ENCODE measurements at places on chromosomes 16 and 17. TPM values are rescaled to one million over a fixed set of nuclear protein-coding genes. Genes with fewer than 3 reads are reported as not detected.
A peak's percentile ranks its signal among the peaks of the same experiment; 100 is the strongest.

DNA sequence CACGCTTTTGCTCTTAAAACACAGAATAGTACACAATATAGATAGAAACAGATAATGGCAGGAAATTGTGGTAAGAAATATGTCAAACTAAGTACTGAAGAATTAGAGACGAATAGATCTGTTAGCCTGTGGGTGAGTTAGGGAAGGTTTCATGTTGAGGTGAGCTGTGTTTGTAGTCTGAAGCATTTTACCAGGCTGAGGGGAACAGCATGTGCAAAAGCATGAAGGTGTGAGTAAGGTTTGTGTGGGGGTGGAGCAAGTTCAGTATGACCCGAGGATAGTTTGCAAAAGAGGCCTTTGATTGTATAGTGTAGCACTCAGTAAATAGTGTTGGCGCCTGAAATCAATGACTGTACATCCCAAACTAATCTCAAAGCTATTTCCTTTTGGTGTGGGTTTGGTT lies 13.8 kb downstream of the IGSF6 start:
- DNase-seq, result peak; percentile 46

DNA sequence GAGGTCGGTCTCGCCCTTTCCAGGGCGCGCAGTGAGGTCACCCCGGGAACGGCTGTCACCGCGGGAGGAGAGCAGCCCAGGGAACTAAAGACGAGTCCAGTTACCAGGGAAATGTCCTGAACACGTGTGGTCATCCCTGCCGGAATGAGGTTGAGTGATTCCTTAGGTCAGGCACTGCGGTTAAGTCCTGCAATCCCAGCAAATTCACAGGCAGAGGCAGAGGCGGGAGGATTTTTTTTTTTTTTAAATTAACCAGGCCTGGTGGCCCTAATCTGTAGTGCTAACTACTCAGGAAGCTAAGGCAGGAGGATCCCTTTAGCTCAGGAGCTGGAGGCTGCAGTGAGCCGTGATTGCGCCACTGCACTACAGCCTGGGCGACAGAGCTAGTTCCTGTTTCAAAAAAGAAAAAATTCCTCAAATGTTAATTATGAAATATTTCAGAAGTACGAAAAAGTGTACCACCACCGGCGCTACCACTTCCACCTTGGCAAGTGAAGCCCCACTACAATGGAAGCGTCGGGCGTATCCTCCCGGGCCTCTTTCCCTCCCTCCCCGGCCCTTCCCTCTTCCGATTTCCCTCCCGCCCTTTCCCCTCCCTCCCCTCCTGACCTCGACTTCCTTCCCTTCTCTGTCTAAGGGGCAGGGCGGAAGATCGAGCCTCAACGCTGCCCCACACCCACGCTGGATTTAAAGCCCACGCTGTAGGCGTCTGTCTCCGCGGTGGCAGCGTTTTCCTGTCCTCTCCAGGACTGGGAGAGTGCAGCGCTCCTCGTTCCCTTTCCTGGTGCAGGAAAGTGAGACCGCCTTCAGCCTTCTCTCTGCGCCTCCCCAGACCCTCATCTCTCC lies 27.3 kb downstream of the SLFN11 start:
- peak; percentile 79 for DNase-seq

DNA sequence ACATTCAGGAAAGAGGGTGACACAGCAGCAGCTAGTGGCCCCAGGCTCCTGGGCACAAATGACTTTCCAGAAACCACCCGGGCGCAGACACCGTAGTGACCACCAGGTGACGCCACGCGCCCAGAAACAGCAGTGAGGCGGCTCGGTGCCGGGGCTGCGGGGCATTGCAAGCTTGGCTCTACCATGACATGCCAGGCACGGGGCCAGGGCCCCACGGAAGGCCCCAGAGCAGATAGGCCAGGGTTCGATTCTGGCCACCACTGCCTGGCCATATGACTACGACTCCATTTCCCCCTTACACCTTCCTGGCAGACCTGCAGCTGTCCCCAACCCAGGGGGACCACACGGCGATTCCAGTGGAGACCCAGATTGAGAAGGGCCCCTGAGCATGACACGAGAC lies 6.7 kb downstream of the RHBDF1 start:
- peak; percentile 76 for DNase-seq

DNA sequence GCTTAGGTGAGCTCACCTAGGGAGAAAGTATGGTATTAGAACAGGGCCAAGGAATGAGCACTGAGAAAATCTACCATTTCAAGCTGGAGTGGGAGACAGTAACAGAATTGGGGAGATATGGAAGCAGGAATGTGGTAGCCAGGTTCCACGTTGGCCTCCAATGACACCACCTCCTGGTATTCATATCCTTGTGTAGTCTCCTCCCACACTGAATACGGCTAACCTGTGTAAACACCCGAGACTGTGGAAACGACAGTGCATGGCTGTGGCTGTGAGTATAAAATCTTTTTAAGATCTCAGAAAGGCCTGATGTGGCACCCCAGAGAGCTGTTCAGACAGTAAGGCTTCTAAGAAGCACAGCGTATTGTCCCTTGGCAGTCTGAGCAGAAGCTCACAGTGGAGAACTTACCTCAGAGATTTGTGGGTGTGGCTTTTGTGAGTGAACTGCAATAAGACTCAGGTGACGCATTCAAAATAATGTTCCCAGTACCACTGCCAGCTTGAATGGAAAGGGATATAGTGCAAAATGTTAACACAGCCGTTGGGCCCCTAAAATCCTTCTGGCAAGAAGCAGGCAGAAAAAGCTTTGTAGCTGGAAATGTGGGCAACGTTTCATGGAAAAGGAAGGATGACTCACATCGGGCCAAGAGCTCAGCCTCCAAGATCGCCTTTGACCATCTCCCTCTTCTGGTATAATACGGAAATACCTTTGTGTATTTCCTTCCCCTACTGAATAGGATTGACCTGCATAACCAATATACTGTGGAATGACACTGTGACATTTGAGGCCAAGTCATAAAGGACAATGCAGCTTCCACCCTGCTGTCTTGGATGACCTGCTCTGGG lies 14.4 kb downstream of the SDR42E1 start:
- DNase-seq, result peak; percentile 72

DNA sequence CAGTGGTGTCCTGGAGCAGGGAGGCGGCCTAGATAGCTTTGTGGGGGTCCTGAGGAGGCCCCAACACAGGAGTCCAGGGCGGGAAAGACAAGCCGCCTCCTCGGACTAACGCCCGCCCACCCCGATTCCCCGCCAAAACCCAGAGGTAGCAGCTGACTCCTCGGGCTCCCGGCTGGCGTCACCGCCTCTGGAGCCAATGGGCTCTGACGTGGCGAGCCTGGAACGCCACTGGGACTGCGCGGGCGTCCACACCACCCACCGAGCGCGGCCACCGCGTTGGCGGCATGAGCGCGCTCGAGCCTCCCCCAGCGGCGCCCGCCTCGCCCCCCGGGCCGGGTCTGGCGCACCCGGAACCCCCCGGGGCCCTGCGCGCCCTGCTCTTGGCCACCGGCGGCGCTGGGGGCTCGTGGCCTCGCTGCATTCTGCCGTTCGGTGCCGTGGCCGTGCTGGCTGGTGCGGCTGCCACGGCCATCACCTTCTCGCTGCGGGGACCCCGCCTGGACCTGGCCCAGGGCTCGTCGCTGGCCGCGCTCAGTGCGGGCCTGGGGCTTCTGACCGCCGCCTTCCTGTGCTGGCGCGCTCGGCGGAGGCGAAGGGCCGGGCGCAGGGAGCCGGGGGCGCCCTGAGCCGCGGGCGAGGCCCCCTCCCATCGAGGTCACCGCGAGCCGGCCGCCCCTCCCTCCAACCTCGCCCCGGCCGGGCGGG lies 3.4 kb upstream of the NTN3 start:
- peak; percentile 91 for DNase-seq

GRCh38 chr17:68302666-68303065 lies 11.4 kb downstream of the ARSG start:
- DNase-seq, result no peak

DNA sequence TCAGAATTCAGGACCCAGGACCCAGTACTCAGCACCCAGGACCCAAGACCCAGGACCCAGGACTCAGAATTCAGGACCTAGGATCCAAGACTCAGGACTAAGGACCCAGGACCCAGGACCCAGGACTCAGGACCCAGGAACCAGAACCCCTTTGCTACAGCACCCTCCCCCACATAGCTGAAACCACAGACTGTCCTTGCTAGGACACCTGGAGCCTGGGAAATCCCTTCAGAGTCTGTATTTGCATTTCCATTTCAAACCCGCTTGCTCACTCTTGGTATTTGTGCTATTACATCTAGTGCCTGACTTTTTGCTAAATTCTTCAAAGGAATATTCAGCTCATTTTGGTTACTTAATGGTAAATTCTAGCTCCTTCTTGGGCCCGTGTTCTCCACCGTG lies 275.8 kb upstream of the MAF start:
- no peak for DNase-seq

DNA sequence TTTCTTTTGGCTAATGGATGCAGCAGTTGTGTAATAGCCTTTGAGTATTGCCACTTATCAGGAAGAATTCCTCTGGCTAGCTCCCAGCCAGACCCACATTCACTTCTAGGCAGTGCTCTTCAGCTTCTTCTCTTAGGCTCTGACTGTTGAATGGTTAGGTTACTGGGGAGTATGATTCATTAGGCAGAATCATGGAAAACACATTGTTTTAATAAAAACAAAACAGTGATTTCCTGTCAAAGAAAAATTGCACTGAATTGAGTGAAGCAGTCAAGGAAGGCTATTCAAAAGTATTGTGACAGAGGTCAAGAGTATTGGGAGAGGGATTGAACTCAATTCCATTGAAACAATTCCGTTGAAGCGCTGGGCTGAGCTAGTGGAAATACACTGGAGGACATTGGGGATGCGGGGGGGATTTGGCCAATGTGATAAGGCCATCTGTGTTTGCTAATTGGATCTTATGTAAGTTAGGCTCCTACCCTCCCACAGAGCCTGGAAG lies 68.0 kb downstream of the CNTNAP4 start:
- DNase-seq, result peak; percentile 55

- no peak for DNase-seq
Measured at GRCh38 chr16:30774367-30775130, 12.4 kb downstream of the RNF40 start.

- DNase-seq, result no peak
Measured at GRCh38 chr17:27985306-27985705, 57.2 kb upstream of the NLK start.

DNA sequence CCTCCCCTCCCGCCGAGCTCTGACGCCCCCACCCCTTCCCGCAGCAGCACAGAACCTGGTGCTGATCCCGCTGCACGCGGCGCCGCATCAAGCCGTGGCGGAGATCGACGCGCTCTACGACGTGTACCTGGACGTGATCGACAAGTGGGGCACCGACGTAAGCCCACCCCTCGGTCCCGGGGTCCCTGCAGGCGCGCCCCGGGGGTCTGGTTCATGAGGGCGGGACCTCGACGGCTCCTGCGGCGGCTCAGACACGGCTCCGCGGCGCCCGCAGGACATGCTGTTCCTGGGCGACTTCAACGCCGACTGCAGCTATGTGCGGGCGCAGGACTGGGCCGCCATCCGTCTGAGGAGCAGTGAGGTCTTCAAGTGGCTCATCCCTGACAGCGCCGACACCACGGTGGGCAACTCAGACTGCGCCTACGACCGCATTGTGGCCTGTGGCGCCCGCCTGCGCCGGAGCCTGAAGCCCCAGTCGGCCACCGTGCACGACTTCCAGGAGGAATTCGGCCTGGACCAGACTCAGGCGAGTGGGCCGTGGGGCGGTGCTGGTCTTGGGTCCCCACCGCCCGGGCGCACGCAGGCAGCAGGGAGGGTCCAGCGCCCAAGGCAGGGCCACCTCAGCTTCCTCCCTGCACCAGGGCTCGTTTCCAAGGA lies 1.4 kb downstream of the DNASE1L2 start:
- no peak for DNase-seq

DNA sequence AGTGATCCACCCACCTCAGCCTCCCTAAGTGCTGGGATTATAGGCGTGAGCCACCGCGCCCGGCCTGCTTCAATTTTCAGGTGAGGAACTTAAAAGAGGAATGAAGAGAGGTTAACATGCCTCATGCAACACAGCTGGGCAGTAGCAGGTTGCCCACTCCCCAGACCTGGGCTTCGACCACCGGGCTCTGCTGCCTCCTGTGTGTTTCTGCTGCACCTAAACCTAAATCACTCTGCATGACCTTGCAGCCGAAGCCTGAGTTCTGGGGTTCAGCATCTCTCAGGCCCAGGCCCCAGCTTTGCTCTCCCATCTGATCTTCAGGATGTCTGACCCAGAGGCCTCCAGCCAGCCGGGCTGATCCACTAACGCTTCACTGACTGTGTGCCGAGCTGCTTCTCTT lies 112.6 kb downstream of the OR1D5 start:
- no peak for DNase-seq

DNA sequence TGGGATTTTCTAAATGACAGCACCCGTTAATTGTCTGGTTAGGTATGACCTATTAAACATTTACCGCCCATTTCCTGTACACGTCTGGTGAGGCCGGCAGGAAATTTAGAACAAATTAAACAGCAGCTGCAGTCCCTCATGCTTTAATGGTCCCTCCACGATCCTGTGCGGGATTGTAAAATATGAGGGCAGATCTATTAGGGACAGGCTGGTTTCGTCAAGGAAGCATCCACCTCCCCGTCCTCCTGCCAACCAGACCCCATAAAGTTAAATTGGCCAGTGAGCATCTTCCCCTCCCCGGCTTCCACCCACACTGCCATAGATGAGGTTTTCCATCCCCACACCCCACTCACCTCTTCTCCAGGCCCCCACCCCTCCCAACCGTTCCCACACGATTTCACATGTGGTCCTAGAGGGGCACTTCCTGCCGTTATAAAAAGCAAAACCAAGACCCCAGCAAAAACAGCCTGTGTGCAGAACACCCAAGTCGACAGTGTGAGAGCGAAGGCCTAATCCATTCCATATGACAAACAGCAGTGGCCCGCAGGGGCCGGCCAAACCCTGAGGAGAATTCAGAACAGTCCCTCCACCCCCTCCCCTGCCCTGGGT lies 331.9 kb downstream of the FOXL1 start:
- DNase-seq, result no peak

- peak; percentile 75 for DNase-seq
Measured at GRCh38 chr17:20189302-20189701, 180.1 kb downstream of the SPECC1 start.

DNA sequence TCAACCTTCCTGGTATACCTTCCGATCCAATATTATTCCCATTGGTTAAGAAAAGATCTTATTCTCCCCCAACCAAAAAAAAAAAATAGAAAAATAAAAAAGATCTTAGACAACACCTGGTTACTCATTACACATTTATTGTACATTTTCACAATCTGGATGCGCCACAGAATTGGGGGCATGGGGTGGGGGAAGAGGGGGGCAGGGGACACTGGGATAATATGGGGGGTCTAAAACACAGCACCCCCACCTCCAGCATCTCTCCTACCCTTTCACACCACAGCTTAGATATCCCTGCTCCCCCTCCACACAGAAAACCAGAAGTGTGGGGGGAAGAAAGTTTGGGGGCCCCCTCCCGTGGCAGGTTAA lies 3.7 kb downstream of the VAMP2 start:
- DNase-seq, result no peak

CTRB2 gene
- not detected for total RNA-seq

CTU2 gene
- 13.6 TPM for total RNA-seq

GNGT2 gene
- not detected for total RNA-seq

All from MG63 (cell line).